ENCODE measurements at places on chromosomes 3 and 15. TPM values are rescaled to one million over a fixed set of nuclear protein-coding genes. Genes with fewer than 3 reads are reported as not detected.

- no peaks in the 10 kb centered on the region for H3K4me1 ChIP-seq
- H3K36me3 ChIP-seq = no peaks in the 10 kb centered on the region
Measured at GRCh38 chr3:133883641-133884040, 12.0 kb downstream of the RAB6B start.

LIPC gene
- total RNA-seq = 0.59 TPM

GRCh38 chr15:85889956-85890619 lies 95.4 kb upstream of the KLHL25 start:
- no peak overlapping the region for H3K4me3 ChIP-seq
- H3K36me3 ChIP-seq = no peaks in the 10 kb centered on the region
- no peaks in the 10 kb centered on the region for H3K4me1 ChIP-seq
- no peak overlapping the region for H3K27ac ChIP-seq

CHCHD6 gene
- total RNA-seq = 10.9 TPM

- H3K4me1 ChIP-seq = no peaks in the 10 kb centered on the region
- no peaks in the 10 kb centered on the region for H3K36me3 ChIP-seq
- H3K27ac ChIP-seq = no peak overlapping the region
- H3K27me3 ChIP-seq = no peaks in the 10 kb centered on the region
- H3K4me3 ChIP-seq = no peak overlapping the region
Measured at GRCh38 chr3:24562895-24563294, 68.2 kb upstream of the THRB start.
